Stimulated activated CD4-positive, alpha-beta T cell treated with anti-CD3 and anti-CD28 coated beads, Interleukin-2, amount 100 ng/mL, for 4 hours (primary cell): ENCODE measurements at places on chromosomes 7 and 10.

DNA sequence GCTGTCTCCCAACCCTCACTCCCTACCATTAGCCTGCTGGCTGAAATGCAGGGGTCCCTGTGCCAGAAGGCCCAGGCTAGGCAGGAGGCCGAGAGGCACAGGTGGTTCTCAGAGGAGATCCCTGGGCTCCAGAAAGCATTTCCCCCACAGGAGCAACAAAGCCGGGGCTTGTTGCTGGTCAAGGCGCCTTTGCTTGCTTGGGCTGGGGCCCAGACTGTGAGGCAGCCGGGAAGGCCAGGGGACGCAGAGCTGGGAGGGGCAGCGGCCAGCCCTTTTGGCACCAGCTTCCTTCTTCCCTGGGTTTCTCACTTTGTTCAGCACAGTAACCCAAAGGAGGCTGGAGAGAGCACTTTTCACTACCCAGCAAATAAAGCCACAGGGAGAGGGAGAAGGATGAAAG, 48.6 kb downstream of the FBXW4 start:
- no peak for DNase-seq

- no peak for DNase-seq
Measured at GRCh38 chr10:25048450-25048849, 32.0 kb downstream of the THNSL1 start.

DNA sequence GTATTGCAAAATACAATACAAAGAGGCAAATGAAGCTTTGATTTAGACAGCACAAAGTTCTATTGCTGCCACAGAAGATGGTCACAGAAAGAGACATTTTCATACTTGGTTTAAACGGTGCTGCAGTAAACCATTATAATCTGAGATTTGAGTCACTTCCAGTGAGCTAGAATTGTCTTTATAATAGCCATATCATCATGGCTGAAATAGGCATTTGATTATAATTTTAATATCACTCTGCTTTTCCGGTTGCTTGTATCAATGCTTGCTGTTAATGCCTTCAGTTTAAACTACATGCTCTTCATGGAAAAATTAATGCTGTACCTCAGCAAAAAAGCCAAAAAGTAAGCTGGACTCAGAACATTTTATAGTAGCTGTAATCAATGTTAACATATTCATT, 48.5 kb downstream of the CPEB3 start:
- DNase-seq, result no peak

DNA sequence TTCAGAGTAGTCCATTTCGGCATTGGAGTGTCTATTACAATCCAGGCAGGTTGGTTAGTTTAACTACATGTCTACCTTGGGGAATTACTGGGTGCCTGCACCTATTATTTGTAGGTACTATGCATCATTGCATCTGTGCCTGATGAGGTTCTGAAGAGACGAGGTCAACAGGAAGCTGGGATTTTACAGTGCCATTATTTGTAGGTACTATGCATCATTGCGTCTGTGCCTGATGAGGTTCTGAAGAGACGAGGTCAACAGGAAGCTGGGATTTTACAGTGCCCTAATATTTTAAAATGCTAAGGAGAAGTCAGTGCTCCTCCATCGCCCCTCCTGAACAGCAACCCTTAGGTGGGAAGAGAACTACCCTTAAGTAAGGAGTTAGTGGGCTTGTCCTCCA, 41.7 kb downstream of the NPY start:
- no peak for DNase-seq

DNA sequence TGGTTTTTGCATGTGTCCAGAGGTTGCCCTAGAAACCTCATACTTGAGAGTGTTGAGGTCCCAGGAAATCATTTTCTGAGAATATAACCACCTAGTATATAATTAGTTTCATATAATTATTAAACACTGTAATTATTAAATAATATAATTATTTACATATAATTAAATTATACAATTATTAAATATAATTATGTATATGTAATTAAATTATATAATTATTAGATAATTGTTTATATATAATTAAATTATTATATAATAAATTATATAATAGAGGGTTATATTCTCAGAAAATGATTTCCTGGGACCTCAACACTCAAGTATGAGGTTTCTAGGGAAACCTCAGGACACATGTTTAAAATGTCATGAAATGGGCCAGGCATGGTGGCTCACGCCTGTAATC, 27.6 kb downstream of the SCRN1 start:
- DNase-seq, result no peak

GRCh38 chr7:73341877-73342276, 13.9 kb downstream of the FKBP6 start:
- no peak for DNase-seq

GRCh38 chr10:3895045-3895631, 110.1 kb upstream of the KLF6 start:
- no peak for DNase-seq

- DNase-seq, result no peak
Measured at GRCh38 chr7:37505750-37506353, 57.2 kb upstream of the ELMO1 start.

- no peak for DNase-seq
Measured at GRCh38 chr10:9331583-9332008, 1277.1 kb downstream of the GATA3 start.

- DNase-seq, result no peak
Measured at GRCh38 chr7:148916186-148916585, 32.1 kb upstream of the EZH2 start.

- no peak for DNase-seq
Measured at GRCh38 chr10:117448802-117449201, 73.6 kb upstream of the PDZD8 start.

DNA sequence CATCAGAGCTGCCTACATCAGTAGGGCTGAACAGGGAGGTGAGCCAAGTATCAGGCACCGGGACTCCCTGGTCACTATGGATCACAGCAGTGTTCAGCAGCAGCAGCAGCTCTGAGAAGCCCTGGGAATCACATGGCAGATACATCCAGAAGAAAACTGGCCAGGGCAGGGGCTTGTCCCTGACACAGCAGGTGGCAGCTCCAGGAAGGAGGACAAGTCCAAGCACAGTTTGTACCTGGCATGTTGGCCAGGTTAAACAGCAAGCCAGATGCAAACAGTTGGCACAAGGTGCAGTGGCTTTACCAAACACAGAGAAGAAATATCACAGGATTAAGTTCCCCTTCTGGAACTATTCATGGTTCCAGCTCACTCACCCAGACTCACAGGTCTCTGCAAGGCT, 139.4 kb downstream of the KCNMA1 start:
- DNase-seq, result no peak

- no peak for DNase-seq
Measured at GRCh38 chr7:157900011-157900410, 563.2 kb downstream of the DNAJB6 start.

- DNase-seq, result no peak
Measured at GRCh38 chr10:70222340-70222794, 10.9 kb downstream of the PPA1 start.

DNA sequence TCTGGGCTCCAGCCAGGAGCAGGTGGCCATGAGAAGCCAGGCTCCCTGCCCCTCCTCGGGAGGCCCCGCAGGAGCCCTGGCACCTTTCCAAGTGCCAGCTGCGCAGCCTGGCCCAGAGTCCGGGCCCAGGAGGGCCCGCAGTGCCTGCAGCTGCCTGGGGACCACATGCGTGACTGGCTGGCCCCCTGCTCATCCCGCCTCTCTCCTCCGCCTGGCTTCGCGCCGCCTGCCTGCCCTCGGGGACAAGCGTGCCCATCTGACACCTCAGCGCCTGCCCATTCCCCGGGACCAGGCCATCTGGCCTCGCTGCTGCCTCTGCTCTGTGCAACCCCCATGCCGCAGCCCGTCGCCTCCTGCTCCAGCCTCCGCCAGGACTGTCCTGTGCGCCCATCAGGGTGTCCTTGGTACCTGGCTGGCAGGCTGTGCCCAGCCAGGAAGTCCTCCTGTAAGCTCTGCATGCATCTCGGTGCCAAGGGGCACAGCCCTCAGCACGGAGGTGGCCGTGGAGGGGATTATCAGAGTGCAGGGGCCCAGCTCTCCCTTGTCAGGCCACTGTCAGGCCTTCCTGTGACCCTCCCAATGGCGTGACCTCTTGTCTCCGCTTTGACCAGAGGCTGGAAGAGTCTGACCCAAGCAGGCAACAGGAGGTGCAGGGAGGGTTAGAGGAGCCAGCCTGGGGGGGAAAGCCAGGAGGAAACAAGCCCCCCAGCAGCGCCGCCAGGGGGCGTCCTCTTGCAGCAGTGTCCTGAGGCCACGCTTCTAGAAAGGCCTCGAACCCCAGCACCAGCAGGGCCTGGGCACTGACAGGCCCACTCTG, 50.5 kb downstream of the TMEM209 start:
- DNase-seq, result no peak
